ENCODE measurements at places on chromosomes 2 and 18.

DNA sequence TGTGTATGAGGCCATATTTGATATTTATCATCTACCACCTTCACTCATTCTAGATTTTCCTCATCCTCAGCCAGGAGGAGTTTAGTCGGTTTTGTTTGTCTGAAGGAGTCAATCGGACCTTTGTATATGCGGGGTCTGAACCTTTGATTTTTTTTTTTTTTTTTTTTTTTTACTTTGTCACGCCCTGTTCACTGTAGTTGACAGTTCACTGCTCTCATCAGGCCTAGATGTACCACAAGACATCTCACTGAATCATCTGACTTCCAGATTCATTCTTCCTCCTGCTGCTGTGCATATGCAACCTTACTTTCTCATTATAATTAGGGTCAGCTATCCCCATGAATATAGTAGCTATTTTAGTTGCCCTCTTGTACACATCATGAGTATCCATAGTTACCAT, 133.2 kb downstream of the ARHGAP15 start:
- no peak for DNase-seq

GRCh38 chr2:126770466-126770865, 114.5 kb downstream of the GYPC start:
- no peak for DNase-seq

GRCh38 chr2:176175709-176176607, 12.5 kb upstream of the HOXD1 start:
- no peak for DNase-seq

DNA sequence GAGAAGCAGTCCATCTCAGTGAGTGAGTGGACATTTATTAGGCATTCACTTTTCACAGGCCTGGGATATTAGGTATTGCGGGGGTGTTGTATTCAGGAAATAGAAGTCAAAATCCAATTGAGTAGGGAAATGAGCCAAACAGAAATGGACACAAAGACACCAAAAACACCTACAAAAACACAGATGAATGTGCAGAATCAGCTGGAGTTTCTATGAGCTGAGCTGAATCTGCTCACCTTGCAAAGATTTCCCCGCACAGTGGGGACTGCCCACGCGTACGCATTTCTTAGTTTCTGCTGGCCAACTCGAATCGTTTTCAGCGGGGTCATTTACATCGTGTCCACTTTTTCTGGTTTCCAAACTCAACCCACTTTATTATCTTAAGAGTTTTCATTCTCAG, 160.0 kb downstream of the BCL2 start:
- DNase-seq, result no peak

DNA sequence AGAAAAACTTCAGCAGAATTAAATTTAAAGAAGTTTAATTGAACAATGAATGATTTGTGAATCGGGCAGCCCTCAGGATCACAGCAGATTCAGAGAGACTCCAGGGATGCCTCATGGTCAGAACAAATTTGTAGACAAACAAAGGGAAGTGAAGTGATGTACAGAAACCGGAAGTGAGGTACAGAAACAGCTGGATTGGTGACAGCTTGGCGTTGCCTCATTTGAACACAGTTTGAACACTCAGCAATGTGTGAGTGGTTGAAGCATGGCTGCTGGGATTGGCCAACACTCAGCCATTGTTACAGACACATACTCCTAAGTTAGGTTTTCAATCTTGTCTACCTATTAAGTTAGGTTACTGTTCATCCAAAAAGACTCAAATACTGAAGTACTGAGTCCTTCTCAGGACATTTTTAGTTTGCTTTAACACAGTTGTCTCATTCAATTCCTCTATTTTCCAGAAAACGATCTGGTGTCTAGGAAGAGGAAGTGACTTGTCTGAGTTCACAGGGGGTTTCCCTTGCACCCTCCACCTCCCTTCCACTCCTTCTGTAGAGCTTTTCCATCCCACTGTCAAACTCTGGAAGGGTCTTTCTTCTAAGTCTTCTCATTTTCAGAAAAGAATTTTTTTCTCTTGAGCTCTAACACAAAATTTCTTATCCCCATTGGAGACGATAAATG, 137.9 kb downstream of the SLC4A3 start:
- no peak for DNase-seq

DNA sequence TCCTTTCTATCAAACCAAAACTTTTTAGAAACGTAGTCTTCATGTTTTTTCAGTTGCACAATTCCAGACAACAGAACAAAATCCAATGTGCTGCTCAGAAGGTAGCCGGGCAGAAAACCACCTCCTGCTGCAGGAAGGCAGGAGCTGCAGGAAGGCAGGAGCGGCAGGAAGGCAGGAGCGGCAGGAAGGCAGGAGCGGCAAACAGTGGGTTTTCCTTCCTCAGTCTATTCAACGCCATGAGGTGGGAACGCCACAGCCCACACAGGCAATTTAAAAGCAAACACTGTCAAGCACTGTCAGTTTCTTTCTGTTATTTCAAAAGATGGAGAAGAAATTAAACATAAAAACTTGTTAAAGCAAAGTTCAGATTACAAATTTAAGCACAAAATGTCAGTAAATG, 601.2 kb upstream of the SALL3 start:
- DNase-seq, result no peak

GRCh38 chr2:72178551-72178950, 30.9 kb upstream of the CYP26B1 start:
- DNase-seq, result no peak

DNA sequence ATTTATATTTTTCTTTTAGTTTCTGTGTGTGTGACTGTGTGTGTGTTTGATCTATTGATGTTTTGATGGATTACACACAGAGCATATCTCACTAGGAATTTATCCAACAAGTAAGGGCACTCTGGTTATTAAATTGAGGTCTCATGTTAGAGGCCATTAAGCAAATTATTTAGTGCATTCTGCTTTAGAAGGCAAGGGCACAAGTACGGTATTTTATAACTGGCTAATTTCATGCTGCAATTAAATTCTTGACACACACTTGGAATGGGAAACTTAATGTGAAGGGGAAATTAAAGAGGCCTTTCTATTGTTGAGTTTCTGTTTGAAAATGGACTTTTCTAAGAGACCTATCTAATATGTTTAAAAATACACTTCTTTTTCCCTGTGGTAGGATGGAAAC, 25.8 kb downstream of the NYAP2 start:
- DNase-seq, result no peak

- no peak for DNase-seq
Measured at GRCh38 chr2:1811971-1812350, 67.6 kb upstream of the PXDN start.

DNA sequence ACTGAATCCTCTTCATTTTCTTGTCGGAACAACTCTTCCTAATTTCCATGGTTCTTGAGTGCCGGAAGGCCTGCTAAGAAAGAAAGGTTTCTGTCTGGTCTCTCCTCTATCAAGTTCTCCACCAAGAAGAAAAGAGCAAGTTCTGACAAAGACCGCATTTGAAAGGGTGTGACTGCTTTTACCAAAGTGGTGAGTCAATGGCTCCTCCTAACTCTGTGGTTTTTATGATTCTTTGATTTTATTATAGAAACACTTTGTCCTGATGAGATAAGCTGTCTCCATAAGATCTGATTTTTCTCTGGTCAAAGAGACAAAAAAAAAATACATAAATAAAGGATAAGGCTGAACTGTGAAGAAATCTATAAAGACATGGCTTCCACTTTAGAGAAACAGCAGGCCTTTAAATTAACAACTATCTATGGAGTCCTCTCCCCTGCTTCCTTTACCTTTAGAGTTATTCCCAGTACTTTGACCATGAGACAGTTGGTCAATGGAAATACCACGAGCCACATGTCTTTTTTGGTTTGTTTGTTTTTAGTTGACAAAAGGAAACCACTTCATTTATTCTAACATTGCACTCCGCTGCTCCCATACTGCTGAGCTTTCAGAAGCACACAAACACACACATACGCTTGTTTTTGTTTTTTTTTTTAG, 67.7 kb downstream of the REL start:
- no peak for DNase-seq

GRCh38 chr18:58493516-58494253, 135.2 kb downstream of the ALPK2 start:
- peak; percentile 78 for DNase-seq

GRCh38 chr2:119486196-119486827, 38.0 kb downstream of the SCTR start:
- no peak for DNase-seq

DNA sequence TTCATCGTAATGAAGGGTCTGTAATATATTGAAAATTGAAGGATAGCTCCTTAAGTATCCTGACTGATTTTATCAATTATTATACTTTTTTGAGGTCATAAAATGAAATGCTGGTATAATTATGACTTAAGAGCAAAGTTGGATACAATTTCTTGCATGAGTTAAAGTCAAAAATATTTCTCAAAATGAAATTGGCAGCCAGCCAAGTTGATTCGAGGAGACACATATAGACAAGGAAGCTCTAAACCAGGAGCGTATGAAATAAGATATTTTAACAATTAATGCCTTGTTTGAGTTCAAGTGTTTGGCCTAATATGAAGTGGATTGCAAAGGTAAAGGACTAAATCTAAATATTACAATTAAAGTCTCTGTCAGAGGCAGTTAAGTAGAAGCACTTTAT, 260.4 kb upstream of the DSEL start:
- DNase-seq, result no peak

GRCh38 chr18:22108674-22109073, 60.7 kb upstream of the GATA6 start:
- no peak for DNase-seq

DNA sequence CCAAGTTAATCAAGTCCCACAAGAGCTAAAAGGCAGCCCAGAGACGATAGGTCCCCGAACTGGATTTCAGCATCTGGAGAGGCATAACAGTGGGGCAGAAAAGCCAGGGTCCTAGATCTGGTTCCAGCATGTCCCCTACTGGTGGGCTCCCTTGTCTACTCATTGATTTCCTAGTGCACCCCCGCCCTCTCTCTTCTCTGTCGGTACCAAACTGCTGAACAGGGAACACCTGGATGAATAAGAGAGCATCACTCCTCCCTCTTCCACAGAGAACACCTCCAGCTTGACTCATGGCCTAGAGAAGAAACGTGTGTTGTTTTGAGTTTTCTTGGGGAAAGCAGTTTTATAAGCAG, 101.3 kb downstream of the FOXI3 start:
- no peak for DNase-seq

- no peak for DNase-seq
Measured at GRCh38 chr2:100691846-100692245, 128.1 kb upstream of the NPAS2 start.

DNA sequence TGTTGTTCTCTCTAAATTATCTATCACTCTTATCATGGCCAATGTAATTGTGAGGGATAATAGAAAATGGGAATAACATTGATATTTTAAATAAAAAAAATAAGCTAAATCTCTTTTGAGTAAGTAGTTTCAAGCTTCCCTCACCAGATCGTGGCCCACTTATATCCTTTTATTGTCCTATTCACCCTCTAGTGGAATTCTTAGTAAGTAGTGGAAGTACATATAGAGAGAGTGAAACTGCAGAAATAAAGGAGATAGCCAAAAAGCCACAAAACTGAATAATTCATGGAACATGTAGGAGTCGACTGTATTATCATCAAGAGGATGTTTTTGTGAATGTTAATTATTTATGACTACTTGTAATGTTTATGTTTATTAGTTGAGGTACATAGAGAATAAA, 66.1 kb upstream of the DTNA start:
- DNase-seq, result no peak

DNA sequence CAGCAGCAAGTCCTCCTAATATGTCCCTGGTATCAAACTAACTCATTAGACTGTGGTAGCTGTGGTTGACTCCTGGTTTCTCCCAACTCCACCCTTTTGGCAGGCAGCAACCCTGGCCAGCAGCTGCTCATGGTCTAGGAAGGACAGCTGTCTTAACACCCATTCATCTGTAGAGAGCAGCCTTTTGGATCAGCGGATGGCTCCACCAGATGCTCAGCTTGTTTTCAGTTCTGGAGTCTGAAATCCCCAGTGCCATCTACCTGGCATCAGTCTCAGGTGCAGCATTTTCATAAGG, 100.5 kb downstream of the SPOPL start:
- no peak for DNase-seq

DNA sequence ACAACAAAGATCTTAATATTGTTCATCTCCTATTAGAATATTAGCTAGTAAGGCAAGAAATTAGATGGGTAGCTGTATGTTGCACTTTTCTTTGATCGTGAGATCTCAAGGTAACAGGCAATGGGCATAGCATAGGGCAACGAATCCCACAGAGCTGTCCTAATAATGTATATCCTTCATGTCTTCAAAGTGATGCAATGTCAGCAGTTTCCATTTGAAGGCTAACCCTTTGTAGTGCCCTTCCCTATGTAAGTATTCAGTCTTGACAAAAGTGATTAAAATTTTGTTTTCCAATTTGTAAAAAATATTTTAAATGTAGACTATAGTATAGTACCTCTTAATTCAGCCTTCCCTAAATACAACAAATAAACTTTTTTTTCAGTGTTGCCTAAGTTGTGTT, 112.5 kb downstream of the PKP4 start:
- DNase-seq, result no peak

DNA sequence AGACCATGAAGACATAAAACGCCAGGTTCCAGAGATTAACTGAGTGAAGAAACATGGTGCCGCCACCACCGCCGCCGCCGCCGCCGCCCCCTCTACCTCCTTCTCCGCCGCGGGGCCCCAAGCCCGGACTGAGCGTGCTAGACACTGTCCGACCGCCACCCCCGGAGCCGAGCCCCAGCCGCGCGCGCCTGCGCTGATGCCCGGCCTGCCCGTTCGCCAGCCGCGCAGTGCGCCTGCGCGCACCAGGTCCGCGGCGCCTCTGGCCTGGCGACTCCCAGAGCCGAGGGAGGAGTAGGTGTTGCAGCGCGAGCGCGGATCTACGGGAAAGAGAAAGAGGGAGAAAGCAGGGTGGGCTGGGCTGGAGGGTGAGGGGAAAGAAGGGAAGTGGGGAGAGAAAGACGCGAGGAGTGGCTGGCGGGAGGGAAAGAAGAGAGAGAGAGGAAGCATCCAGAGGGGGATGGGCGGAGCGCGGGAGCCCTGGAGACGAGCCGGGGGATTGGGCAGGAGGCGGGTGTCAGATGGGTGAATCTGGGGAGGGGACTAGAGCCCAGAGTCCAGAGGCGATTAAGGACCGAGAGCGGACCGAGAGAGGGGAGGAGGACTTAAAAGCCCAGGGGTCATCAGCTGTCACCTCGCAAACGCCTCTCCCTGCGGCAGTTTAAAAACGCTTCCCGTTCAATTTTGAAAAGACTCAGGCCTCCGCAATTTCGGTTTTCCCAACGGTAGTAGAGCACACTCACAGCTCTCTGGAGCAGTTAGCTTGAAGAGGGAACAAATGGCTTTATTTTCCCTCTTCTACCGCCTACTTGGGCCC, at the start of gene PGAP1:
Gene PGAP1, minus strand, starts transcription at position 146 of the 814 bp plus-strand sequence. Its CDS starts 91 bp downstream, at position 55.
- peak; percentile 95 for DNase-seq

DNA sequence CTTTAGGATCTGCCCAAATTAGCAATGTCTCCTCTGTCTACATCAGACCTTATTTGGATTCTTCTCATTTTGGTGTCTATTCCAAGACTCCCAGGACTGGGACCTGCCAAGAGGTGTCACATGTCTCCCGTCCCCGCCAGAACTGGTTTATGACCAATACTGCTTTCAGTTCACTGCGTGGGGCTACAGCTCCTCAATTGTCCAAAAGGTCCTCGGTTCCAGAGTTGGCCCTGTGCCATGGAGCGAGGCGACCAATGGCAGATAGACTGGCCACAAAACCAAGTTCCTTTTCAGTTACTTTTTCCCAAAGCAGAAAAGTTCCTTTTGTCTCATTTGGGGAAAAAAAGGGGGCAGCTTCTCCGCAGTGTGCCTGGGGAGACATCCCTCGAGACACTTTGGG, 144.1 kb upstream of the ZNF236 start:
- DNase-seq, result no peak

Measured in glutamatergic neuron (in vitro differentiated cells).